ENCODE measurements at places on chromosomes 4 and X.

GRCh38 chr4:138910195-138910913, 105.2 kb upstream of the NOCT start:
- DNase-seq: no peak

DNA sequence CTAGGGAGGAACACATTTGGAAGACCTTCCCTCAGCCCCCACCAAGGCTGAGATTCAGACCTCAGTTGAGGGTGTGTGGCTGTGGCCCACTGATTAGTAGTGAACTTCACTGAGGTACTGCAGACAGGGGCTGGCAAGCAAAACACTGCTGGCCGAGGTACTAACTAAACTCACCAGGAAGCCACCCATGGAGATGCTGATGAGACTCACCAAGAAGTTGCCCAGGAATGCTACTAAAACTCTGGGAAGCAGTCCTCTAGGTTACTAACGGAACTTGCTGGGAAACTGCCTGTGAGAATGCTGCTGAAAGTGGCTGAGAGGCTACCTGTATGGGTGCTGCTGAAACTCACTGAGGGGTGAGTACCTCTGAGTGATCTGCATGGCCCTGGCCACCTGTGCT, 372.4 kb upstream of the RPS6KA3 start:
- DNase-seq: no peak

- no peak for DNase-seq
Observed at GRCh38 chrX:18652636-18653035, 19.3 kb downstream of the RS1 start.

DNA sequence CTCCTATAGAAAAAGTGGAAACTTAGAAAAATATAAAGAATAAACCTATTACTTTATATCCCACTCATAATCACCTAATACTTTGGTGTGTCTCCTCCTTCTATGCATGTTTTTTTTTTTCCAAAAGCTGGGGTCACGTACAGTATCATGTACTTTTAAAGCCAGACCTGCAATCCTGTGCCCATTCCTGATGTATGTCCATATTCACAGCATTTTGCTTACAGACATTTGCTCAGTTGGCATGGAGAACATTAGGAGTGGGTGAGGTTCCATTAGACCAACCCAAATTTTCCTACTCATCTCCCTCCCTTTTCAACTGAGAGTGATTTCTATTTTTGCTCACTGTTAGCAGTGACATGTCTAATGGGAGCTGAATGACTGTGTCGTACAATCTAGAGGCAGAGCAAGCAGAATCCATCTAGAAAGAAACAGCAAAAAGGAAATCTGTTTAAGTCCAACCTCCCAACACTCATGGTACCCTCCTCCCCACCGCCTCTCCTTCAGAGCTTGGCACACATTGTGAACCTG, 195.6 kb upstream of the KLF3 start:
- no peak for DNase-seq

DNA sequence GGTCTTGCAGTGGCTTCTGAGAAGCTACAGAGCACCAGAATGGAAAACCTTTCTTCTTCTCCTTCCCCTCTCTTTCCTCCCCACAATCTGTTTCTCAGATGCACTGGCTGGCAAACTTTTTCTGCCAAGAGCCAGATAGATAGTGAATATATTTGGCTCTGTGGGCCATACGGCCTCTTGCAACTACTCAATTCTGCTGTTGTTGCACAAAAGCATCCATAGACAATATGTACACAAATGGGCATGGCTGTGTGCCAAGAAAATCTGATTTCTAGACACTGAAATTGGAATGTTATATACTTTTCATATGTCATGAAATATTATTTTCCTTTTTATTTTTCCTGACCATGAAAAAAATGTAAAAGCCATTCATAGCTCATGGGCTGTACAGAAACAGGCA, 3.1 kb downstream of the PHEX start:
- no peak for DNase-seq

- no peak for DNase-seq
Observed at GRCh38 chrX:32871636-32872035, 339.7 kb downstream of the DMD start.

- DNase-seq: no peak
Observed at GRCh38 chr4:54152846-54153600, 53.1 kb downstream of the GSX2 start.
